ENCODE measurements at places on chromosomes 13 and 19. TPM values are rescaled to one million over a fixed set of nuclear protein-coding genes. Genes with fewer than 3 reads are reported as not detected.

TMEM145 gene
- total RNA-seq = 0.68 TPM

GRCh38 chr19:47419030-47419783, at the start of gene MEIS3:
Gene MEIS3, minus strand, starts transcription at chr19:47419527. Its CDS starts 446 bp downstream, at chr19:47419081.
- DNase-seq = no peak

GRCh38 chr19:5127717-5128116, 158.8 kb downstream of the KDM4B start:
- no peak for DNase-seq

- no peak for DNase-seq
These were observed 728.9 kb upstream of the ARGLU1 start for GRCh38 chr13:107296804-107297203.

GRCh38 chr13:51041126-51041525, 69.9 kb downstream of the C13orf42 start:
- DNase-seq = no peak

KDM4B gene
- 6.2 TPM for total RNA-seq

GRCh38 chr13:75393839-75394520, 88.0 kb downstream of the TBC1D4 start:
- DNase-seq = no peak

DNA sequence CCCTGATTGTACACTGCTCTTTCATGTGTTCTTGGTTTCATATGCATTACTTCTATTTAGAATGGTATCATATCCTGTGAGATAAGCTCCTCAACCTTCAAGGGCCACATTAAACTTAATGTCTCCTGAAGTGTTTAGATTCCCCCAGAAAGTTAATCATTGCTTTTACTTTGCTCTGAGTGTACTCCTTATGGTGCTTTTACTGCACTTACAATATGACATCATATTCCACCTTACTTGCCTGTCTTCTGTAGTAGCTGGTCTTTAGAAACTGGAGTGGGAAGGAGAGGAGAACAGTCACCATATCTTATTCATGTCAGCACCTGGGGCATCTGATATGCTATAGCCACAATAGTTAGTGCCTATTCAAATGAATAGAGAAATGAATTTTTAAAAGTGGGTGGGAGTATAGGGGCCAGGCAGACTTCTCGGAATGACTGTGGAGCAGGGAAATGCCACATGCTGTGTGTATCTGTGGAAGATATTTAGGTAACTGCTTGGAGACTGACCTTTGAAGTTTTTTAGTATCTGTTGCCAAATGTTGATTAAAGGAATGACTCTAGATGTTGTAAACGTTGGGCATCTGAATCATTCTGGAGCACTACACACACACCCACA, 40.2 kb downstream of the SLAIN1 start:
- no peak for DNase-seq

DNA sequence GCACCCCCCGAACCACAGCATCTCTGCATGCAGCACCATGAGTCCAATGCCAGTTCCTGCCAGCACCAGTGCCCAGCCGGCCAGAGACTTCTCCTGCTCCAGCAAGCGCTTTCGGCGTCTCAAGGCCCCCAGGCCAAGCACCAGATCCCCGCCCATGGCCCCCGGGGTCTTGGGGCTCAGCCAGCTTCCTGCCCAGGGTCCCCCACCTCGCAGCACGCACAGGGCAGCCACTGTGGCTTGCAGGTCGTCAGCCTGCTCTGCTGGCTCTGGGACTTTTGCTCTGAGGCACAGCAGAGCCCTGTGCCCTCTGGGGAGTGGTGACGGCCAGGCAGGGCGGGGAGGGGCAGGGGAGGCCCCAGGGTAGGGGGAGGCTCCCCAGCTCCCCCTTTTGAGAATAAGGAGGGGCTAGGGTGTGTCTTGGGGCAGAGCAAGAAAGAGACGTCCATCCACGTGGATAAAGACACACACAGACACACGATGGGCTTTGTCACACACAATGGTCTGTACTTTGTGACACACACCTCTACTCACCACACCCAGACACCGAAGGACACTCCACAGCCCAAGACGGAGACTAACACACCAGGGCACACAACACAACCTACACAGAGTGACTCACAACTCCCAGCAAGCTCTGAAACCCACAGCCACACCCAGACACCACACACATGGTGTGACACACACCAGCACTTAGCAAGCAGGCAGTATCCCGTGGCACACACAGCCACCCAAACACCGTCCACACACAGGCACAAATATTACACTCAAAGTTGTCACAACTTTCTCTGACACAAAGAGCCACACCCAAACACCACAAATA, at the start of gene KCNN4:
TSS of gene KCNN4 (minus strand) at position 268 of the 820 bp plus-strand sequence. CDS start at position 156, 112 bp downstream.
- DNase-seq = peak; percentile 92

DNA sequence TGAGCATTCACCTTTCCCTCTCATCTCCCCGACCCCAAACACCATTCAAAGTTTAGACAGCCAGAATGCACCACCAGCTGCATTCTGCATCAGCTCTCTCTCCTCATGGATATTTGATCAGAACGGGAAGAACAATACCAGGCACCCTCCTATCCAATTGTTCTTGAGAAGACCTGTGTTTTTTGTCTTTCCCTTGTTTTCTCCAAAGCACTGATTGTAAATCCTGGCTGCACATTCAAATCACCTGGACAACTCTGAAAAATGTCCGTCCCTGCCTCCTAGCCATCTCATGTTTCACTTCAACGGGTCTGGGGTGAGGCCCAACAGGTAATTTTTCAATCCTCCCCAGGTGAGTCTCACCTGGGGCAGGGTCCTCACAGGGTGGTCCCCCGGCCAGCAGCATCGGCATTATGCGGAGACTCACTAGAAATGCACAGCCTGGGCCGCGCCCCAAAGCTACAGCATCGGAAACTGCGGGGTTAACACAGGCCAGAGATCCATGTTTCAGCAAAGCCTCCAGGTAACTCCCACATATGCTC, 5.5 kb downstream of the IRS2 start:
- no peak for DNase-seq

DNA sequence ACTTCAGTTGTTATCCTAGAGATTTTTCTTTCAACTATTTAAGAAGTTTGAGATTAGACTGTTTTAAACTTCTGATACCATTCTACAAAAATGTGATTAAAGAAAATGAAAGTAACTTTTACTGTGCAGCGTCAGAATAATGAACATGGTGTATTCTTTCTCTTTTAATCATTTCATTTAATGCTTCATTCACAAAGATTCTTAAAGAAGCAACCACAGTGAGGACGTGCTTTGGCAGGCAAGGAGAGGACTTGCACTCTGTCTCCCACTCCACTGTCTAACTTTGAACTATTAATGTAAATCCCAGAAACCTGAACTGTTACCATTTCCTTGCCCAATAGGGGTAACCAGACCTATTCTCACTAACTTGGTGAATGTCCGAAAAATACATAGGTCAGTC, 137.0 kb downstream of the KCNRG start:
- peak; percentile 15 for DNase-seq

DNA sequence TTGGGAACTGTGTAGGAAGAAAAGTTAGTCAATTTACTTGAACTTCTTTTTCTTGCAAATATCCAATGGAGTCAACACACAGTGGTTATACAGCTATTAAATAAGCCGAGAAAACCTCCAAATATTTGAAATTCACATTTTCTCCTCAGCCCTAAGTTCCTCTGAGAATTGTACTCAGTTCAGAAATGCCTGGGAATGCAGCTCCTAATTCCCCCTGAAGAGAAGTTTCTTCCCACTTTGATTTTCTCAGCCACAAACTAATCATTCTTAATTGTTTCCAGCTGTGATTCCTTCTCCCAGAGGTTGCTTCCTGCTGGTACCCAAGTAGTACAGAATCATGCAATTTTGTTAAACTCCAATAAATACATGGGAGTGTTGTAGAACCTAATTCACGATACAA, 246.1 kb upstream of the MIR17HG start:
- DNase-seq = no peak

GRCh38 chr19:6753178-6754031, 13.8 kb downstream of the SH2D3A start:
- DNase-seq = peak; percentile 68

PGLYRP1 gene
- not detected for total RNA-seq

DNA sequence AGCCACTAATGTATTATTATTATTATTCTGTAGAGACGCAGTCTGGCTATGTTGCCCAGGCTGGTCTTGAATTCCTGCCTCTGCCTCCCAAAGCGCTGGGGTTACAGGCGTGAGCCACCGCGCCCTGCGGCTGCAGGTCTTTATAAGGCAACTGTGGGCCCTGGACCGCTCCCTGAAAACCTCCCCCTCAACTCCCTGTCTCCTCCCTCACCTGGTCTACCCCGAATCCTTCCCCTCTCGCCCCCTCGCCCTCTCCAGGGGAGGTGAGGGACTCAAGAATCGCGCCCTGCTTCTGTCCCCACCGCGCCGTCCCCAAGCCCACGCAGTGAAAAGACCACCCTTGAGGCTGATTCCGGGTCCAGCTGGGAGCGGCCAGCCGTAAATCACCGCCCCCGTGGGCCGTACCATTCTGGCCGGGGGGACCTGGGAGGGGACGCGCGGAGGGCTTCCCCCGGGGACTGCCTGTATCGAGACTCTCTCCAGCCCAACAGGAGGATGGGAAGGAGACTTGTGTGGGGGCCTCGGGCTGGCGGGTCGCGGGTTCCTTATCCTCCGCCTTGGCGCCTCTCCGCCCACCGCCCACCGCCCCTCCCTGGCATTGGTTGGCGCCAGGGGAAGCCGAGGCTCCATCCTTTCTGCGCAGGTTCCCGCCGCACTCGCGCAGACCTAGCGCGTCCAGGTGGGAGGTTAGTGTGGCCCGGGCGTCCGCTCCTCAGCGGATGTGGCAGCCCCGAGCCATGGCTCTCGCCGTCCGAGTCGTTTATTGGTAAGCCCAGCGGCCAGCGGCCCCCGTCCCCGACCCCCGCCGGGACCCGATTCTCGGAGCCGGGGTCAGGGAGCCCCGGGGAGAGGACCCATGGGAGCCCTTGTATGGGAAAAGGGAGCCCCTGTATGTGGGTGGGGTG, at the start of gene SELENOW:
TSS of gene SELENOW (plus strand) at position 655 of the 905 bp plus-strand sequence. CDS start at position 738, 83 bp downstream.
- DNase-seq = peak; percentile 76

DNA sequence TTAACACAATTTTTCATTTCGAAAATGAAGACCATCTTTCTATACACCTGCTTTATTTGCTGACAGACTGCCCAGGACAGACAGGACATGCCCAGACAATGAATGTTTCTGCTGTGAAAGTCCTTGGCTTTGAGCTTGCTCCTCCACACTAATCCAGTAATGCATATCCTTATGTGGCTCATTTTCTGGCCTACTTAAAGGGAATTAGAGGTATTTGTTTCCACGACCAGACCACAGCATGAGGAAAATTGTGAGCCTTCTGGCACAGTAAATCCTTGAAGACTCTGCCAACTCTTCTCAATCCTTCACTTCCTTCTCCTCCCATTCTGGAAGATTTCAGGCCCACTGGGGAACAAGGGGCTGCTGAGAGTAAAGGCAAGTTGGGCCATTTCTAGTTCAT, 25.7 kb downstream of the CCDC70 start:
- no peak for DNase-seq

DNA sequence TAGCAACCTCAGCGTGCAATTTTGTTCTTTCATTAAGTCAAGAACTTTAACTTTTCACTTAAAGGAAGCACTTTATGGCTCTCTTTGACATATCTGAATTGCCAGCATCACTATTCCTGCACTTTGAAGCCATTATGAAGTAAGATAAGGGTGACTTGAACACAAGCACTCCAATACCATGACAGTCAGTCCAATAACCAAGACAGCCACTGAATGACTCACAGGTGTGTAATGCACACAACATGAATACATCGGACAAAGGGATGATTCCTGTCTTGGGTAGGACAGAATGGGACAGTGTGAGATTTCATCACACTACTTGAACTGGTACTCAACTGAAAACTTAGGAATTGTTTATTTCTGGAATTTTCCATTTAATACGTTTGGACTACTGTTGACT, 233.7 kb upstream of the IPO5 start:
- DNase-seq = no peak

DNA sequence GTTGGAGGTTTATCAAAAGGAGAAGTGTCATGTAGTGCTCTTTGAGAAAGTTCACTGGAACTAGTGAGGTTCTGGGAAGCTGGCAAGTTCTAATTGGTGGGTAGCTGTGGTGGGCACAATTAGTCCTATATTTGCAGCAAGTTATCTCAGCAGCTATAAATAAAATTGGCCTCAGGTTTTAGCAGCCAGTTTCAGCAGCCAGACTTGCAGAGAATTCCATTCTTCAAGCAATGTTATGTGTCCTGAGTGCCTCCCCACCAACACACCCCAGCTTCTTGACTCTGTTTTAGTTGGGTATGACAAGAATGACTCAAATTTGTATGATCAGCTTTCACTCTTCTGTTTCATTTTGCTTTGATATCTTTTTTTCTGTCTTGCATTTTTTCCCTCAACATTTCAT, 4.7 kb downstream of the IFT88 start:
- no peak for DNase-seq

DNA sequence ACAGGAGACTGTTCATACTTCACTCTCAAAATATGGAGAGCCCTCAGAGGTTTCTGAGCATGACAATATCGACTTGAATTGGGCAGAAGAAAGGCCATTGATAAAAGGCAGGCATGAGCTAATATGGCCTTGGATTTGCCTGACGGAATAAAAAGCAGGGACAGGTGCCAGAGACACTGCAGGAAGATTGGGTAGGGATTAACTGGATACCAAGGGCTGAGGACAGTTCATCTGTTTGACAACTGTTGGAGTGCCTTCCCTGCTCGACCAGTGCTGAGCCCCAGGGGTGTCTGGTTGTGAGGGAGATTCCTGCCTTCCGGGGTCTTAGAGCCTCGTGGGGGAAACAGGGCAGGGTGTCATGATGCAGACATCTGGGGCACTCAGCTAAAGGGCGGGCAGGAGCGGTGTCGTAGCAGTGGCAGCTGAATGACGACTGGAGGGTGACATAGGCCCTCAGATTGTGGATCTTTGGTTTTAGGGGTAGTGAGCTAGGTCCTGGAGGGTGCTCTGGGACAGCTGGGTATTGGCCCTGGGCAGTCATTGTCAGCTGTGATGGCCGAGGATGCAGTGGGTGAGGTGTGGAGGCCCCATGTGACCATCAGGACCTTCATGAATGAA, 12.3 kb downstream of the GATAD2A start:
- DNase-seq = no peak

ZNF417 gene
- 9.5 TPM for total RNA-seq

DNA sequence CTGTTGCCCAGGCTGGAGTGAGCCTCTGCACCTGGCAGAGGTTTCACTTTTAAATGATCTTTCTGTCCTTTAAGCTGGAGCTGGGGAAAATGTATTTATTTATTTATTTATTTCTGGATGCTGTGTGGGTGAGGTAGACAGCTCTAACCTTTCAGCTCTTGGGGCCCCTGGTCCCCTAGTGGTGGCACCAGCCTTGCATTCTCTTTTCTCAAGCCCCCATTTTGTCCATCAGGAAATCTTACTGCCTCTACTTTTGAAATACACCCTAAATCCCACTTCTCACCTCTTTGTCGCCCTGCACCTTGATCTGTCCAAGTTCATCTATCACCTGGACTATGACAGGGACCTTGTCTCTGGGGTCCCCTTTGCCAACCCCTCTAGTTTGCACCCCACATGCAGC, 2.1 kb upstream of the B9D2 start:
- DNase-seq = no peak

DNA sequence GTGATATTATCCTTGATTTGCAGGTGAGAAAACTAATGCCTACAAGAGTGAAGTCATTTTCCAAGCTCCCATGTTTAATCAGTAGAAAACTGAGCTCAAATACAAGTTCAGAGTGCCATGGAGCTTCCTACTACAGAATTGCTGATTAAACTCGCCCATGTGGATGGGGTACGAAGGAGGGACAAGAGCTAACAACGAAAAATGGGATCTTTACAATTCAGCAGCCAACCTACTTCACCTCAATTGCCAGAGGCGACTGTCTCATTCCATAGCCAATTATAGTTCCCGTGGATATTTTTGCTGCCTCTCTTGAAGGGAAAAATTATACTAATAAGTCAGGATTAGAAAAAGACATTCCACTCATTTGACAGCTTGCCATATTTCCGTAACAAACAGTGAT, 1155.1 kb downstream of the OLFM4 start:
- no peak for DNase-seq
